ENCODE measurements at places on chromosomes 13 and 19.

- DNase-seq: no peak
Measured at GRCh38 chr19:19696386-19696785, 27.7 kb downstream of the ZNF101 start.

- DNase-seq: no peak
Measured at GRCh38 chr19:40356681-40357595, 8.4 kb downstream of the PLD3 start.

GRCh38 chr19:46656541-46656940 is 4.4 kb downstream of the DACT3 start:
- no peak for DNase-seq

GRCh38 chr13:95292622-95293021 is 8.6 kb downstream of the ABCC4 start:
- no peak for DNase-seq

GRCh38 chr13:30798776-30799355 is 63.5 kb downstream of the ALOX5AP start:
- DNase-seq: no peak

Data from activated CD4-positive, CD25-positive, alpha-beta regulatory T cell (primary cell).